ENCODE measurements at places on chromosomes 1 and 21. TPM values are rescaled to one million over a fixed set of nuclear protein-coding genes. Genes with fewer than 3 reads are reported as not detected.

DNA sequence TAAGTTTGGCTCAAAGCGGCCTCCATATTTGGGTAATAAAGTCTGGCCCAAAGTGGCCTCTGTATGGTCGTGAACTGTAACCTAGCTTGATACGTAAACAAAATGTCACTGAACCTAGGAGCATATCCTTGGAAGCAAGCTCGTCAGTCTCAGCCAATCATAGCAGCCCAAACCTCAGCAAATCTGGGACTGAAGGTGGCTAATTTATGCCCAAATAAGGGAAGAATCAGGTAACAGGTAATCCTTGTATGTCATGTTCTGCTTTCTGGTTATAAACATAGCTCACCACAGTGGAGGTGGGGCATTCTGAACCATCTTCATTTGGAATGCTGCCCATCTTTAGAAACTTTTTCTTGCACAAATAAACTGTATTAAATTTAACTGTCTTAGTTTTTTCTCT is 281.1 kb downstream of the TTLL7 start:
- no peaks in the 10 kb centered on the region for H3K4me1 ChIP-seq
- H3K36me3 ChIP-seq, result no peaks in the 10 kb centered on the region
- no peak overlapping the region for H3K27ac ChIP-seq
- DNase-seq, result no peak

DNA sequence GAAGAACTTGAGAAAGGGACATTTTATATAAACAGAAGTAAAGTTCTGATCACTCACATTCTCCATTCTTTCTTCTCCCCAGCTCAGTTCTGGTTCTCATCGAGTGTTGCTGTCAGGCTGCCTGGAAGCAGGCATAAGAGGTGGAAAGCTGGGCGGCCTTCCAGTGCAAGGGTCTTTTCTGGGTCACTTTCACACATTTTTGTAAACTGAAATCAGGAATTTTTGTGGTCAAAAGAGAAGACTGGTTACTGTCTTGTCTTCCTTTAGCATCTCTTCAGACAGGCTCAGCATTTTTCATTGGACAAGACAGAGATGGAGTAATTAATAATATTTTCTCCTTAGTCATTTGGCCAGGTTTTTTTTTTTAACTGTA is 93.7 kb downstream of the CTH start:
- H3K27me3 ChIP-seq, result no peaks in the 10 kb centered on the region
- peaks cover 2% of the 10 kb centered on the region for H3K4me1 ChIP-seq
- H3K27ac ChIP-seq, result no peak overlapping the region
- no peak overlapping the region for H3K4me3 ChIP-seq
- H3K36me3 ChIP-seq, result no peaks in the 10 kb centered on the region

- peaks cover 14% of the 10 kb centered on the region for H3K4me1 ChIP-seq
- H3K4me3 ChIP-seq, result peak within 1 kb of the TSS; percentile 62
- no peak within 1 kb of the TSS for H3K27ac ChIP-seq
- H3K36me3 ChIP-seq, result no peaks in the 10 kb centered on the region
These were observed at the start of gene SLC44A3 for GRCh38 chr1:94819945-94820746. TSS of gene SLC44A3 (plus strand) at chr1:94820357. CDS start at chr1:94820452, 95 bp downstream.

DNA sequence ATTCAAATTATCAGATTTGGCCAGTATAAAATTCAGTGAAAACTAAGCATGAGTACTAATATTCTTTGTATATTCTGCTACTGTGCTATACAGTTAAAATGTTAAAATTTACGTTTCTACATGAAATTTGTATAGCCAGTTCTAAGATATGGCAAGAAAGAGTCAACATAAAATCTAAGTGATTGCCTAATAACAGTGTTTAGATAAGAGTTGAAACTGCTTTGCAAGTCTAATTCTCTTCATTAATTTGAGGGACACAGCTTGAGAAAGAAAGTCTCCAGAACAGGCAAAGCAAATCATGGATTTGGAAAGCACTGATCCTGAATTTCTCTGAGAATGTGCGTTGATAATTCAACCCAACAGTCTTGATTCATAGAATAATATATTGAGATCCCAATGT is 630.9 kb upstream of the USP24 start:
- no peaks in the 10 kb centered on the region for H3K27me3 ChIP-seq
- H3K27ac ChIP-seq, result no peak overlapping the region
- H3K4me3 ChIP-seq, result no peak overlapping the region
- no peaks in the 10 kb centered on the region for H3K36me3 ChIP-seq
- no peaks in the 10 kb centered on the region for H3K4me1 ChIP-seq

DNA sequence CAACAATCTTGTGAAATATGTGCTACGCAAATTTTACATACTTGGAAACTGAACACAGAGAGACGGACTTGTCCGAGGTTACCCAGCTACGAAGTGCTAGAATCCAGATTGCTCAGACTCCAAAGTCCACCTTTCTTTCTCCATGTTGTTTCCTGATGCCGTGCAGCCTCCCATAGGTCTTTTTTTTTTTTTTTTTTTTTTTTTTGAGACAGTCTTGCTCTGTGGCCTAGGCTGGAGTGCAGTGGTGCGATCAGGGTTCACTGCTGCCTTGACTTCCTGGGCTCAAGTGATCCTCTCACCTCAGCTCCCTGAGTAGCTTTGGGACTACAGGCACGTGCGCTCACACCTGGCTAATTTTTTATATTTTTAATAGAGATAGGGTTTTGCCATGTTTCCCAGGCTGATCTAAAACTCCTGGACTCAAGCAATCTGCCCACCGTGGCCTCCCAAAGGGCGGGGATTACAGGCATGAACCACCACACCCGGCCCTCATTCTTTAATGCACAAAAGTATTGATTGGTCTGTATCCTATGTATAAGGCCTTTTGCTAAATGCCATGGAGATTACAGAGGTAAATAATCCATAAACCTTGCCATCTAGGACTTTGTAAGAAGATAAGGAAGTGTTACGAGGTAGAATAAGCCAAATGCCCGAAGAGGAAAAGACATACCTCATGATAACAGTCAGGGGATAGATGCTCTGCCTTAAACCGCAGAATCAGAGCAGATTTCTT is 92.8 kb downstream of the C1orf21 start:
- peaks cover 5% of the 10 kb centered on the region for H3K36me3 ChIP-seq
- H3K27me3 ChIP-seq, result no peaks in the 10 kb centered on the region
- H3K4me1 ChIP-seq, result peaks cover 33% of the 10 kb centered on the region
- DNase-seq, result no peak
- H3K27ac ChIP-seq, result no peak overlapping the region

- no peaks in the 10 kb centered on the region for H3K27me3 ChIP-seq
- H3K27ac ChIP-seq, result peak overlapping the region; percentile 99
- H3K4me1 ChIP-seq, result peaks cover 9% of the 10 kb centered on the region
- peak overlapping the region; percentile 98 for H3K4me3 ChIP-seq
- DNase-seq, result no peak
These were observed 2.1 kb downstream of the RCOR3 start for GRCh38 chr1:211261229-211261628.

Gene TLCD4
- total RNA-seq, result 11.1 TPM

GRCh38 chr1:42848823-42849537 is 2.6 kb downstream of the ZNF691 start:
- DNase-seq, result no peak
- H3K27me3 ChIP-seq, result no peaks in the 10 kb centered on the region
- H3K4me1 ChIP-seq, result peaks cover 11% of the 10 kb centered on the region
- H3K36me3 ChIP-seq, result peaks cover 31% of the 10 kb centered on the region
- no peak overlapping the region for H3K4me3 ChIP-seq

- H3K4me1 ChIP-seq, result peaks cover 6% of the 10 kb centered on the region
- no peak overlapping the region for H3K27ac ChIP-seq
- no peak for DNase-seq
- H3K4me3 ChIP-seq, result no peak overlapping the region
These were observed 62.9 kb upstream of the CNTN2 start for GRCh38 chr1:204979891-204980649.

DNA sequence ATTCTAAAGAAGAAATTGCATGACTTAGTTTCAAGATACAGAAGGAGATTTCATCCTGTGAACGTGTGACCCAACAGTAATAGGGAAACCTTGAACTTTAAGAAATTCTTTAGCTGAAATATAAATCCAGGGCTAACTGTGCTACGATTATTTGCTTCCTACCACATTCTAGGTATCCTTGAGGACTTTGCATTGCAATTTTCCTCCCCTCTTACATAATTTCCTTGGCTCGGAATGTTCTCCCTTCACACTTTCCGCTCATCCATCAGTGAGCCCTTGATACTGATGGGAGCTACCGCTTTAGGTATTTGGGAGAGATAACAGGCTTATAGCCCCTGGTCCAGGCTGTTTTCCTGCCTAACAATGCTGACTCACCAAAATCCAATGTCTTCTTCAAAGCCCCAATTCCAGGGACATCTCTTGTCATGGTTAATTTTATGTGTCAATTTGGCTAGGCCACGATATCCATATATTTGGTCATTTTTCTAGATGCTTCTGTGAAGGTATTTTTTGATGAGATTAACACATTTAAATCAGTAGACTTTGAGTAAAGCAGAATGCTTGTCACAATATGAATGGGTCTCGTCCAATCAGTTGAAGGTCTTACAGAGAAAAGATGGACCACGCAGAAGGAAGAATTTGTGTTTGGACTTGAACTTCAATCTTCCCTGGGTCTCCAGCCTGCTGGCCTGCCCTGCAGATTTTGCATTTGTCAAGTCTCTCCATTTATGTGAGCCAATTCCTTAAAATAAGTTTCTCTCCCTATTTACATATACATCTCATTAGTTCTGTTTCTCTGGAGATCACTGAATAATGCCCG is 121.2 kb downstream of the PTPN14 start:
- H3K36me3 ChIP-seq, result no peaks in the 10 kb centered on the region
- H3K27me3 ChIP-seq, result no peaks in the 10 kb centered on the region
- no peak overlapping the region for H3K27ac ChIP-seq
- no peak overlapping the region for H3K4me3 ChIP-seq

Gene CAPN8
- 0.58 TPM for total RNA-seq

- no peak for DNase-seq
- no peak overlapping the region for H3K4me3 ChIP-seq
- H3K36me3 ChIP-seq, result no peaks in the 10 kb centered on the region
- no peaks in the 10 kb centered on the region for H3K27me3 ChIP-seq
- H3K27ac ChIP-seq, result no peak overlapping the region
These were observed 578.6 kb upstream of the PBX1 start for GRCh38 chr1:163980394-163980793.

GRCh38 chr1:181080556-181080955 is 7.9 kb upstream of the IER5 start:
- no peaks in the 10 kb centered on the region for H3K27me3 ChIP-seq
- no peak overlapping the region for H3K4me3 ChIP-seq
- H3K27ac ChIP-seq, result no peak overlapping the region
- no peaks in the 10 kb centered on the region for H3K36me3 ChIP-seq
- DNase-seq, result no peak

- H3K36me3 ChIP-seq, result peaks cover 17% of the 10 kb centered on the region
- H3K27me3 ChIP-seq, result no peaks in the 10 kb centered on the region
- H3K4me3 ChIP-seq, result no peak overlapping the region
- peak overlapping the region; percentile 77 for H3K27ac ChIP-seq
- DNase-seq, result peak; percentile 61
These were observed 23.5 kb downstream of the F11R start for GRCh38 chr1:160997323-160998038.

DNA sequence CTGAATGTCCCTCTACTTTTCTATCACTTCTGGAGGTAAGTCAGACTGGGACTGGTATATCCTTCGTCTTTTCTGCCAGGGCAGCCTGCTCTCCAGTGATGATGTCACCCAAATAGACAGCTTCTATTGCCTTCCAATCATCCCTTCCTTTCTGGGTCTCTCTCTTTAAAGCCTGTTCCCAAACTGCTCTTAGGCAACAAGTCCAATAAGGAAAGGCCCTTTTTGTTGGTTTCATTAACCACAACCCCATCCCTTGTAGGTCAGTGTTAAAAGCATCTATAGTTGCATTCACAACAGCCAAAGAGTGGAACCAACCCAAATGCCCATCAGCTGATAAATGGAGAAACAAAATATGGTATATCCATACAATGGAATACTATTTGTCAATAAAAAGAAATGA is 114.4 kb downstream of the CNIH3 start:
- H3K27ac ChIP-seq, result no peak overlapping the region
- peaks cover 6% of the 10 kb centered on the region for H3K27me3 ChIP-seq
- DNase-seq, result no peak
- H3K4me3 ChIP-seq, result no peak overlapping the region
- no peaks in the 10 kb centered on the region for H3K4me1 ChIP-seq

GRCh38 chr1:197438010-197438790 is 170.1 kb downstream of the CRB1 start:
- peak; percentile 66 for DNase-seq
- no peak overlapping the region for H3K4me3 ChIP-seq
- no peak overlapping the region for H3K27ac ChIP-seq
- H3K27me3 ChIP-seq, result no peaks in the 10 kb centered on the region

DNA sequence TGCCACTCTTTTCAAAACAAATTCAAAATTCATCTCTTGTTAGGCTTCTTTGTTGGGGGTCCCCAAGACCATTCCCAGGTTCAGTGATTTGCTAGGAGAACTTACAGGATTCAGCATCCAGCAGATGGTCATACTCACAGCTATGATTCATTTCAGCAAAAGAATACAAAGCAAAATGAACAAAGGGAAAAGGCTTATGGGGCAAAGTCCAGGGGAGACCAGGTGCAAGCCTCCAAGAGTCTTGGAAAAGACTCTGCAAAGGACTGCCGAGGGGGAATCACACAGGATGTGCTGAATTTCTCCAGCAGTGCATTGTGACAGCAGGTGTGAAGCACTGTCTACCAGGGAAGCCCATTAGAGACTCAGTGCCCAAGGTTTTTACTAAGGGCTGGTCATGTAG is 7.3 kb downstream of the TRAF5 start:
- H3K36me3 ChIP-seq, result no peaks in the 10 kb centered on the region
- no peak overlapping the region for H3K4me3 ChIP-seq
- no peak overlapping the region for H3K27ac ChIP-seq
- no peaks in the 10 kb centered on the region for H3K27me3 ChIP-seq
- no peak for DNase-seq
- H3K4me1 ChIP-seq, result peaks cover 25% of the 10 kb centered on the region

GRCh38 chr1:116486424-116486823 is 84.4 kb downstream of the CD58 start:
- no peak for DNase-seq
- no peaks in the 10 kb centered on the region for H3K27me3 ChIP-seq
- peaks cover 8% of the 10 kb centered on the region for H3K4me1 ChIP-seq
- H3K27ac ChIP-seq, result no peak overlapping the region
- no peak overlapping the region for H3K4me3 ChIP-seq
- no peaks in the 10 kb centered on the region for H3K36me3 ChIP-seq

DNA sequence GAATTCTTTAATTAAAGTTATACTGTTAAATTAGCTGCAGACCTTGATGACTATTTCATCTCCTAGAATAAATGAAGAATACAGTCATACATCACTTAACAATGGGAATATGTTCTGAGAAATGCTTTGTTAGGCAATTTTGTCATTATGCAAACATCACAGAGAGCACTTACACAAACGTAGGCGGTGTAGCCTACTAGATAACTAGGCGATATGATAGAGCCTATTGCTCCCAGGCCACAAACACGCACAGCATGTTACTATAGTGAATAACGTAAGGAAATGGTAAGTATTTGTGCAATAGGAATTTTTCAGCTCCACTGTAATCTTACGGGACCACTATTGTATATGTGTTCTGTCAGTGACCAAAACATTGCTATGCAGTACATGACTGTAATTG is 37.6 kb upstream of the DESI2 start:
- H3K36me3 ChIP-seq, result no peaks in the 10 kb centered on the region
- H3K4me1 ChIP-seq, result no peaks in the 10 kb centered on the region
- no peaks in the 10 kb centered on the region for H3K27me3 ChIP-seq
- no peak overlapping the region for H3K4me3 ChIP-seq
- H3K27ac ChIP-seq, result no peak overlapping the region
- DNase-seq, result no peak

Gene WNT9A
- total RNA-seq, result 4.6 TPM

Gene BEST4
- total RNA-seq, result 0.18 TPM

All from muscle of leg (tissue), 16 donors.